ENCODE measurements at places on chromosomes 6 and 20.

- peak; percentile 6 for DNase-seq
These were observed 66.9 kb upstream of the MC3R start for GRCh38 chr20:56181583-56181982.

GRCh38 chr20:9573335-9574151, 59.2 kb downstream of the LAMP5 start:
- DNase-seq: no peak

GRCh38 chr6:18395177-18395855, 8.2 kb downstream of the RNF144B start:
- no peak for DNase-seq

- DNase-seq: no peak
These were observed 311.5 kb downstream of the PLCB1 start for GRCh38 chr20:8443464-8444072.

DNA sequence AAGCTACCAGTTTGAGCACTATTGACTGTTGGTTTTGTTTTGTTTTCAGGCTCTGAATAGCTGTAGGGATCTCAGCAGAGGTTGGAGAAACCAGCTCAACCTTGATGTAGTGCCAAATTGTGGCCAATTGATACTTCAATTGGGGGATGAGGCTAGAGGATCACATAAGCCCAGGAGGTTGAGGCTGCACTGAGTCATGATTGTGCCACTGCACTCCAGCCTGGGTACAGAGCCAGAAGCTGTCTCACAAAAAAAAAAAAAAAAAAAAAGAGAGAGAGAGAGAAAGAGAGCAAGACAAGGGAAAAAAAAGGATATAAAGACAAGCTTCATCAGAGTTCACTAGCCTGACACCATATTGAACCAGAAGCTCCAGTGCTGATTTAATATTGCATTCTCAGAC, 702.1 kb downstream of the FRK start:
- DNase-seq: no peak

- no peak for DNase-seq
These were observed 763.5 kb upstream of the MANEA start for GRCh38 chr6:94813806-94814205.

- no peak for DNase-seq
These were observed 274.9 kb downstream of the CDH26 start for GRCh38 chr20:60233018-60233630.

DNA sequence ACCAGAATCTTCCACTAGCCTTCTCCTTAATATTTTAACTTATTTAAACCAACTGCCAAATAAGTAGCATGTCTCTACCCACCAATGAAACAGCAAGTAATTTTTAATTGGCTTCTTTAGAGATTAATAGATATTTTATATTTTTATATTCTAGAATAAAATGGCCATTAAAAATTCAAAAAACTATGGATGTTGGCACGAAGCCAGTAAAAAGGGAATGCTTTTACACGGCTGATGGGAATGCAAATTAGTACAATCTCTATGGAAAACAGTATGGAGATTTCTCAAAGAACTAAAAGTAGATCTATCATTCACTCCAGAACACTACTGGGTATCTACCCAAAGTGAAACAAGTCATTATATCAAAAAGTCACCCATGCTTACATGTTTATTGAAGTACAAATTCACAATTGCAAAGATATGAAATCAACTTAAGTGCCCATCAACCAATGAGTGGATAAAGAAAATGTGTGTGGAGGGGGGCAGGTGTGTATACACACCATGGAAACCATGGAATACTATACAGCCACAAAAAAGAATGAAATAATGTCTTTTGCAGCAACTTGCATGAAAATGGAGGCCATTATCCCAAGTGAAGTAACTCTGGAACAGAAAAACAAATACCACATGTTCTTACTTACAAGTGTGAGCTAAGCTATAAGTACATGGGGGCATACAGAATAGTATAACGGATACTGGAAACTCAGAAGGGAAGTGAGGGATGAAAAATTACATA, 15.1 kb downstream of the SHPRH start:
- DNase-seq: no peak

DNA sequence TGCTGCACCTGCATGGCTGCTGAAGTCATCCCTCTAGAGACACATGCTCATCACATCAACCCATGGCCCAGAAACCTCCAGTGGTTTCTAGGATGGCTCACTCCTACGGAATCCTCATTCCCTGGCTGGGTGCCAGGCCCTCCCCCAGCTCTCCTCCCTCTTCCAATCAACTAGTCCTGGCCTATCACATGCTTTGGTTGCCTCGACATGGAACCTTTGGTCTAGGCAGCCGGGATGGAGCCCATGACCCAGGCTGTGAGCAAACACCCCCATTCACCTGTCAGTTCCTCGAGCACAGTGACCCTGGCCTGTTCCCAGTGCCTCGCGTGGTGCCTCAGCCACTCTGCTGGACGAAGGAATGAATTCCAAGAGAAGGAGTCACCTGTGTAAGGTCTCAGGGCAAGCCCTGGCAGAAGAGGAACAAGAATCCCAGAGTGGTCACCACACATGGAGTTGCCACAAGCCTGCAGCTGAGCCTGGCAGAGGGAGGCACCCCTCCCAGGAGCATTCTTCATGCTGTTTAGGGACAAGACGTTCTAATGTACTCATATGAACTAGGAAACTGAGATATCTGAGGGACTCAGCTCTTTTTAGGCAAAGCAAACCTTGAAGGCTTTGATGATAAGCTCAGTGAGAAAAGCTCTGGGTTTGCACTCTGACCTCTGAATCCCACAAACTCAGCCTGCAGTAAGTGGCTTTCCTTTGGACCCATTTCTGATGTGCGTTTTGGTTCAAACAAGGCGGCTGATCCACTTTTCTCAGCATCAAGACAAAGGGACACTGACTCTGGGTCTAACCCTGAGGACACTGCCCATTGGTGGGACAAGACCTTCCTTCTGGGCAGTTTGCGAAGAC, 40.2 kb downstream of the PPP1R3G start:
- DNase-seq: no peak

DNA sequence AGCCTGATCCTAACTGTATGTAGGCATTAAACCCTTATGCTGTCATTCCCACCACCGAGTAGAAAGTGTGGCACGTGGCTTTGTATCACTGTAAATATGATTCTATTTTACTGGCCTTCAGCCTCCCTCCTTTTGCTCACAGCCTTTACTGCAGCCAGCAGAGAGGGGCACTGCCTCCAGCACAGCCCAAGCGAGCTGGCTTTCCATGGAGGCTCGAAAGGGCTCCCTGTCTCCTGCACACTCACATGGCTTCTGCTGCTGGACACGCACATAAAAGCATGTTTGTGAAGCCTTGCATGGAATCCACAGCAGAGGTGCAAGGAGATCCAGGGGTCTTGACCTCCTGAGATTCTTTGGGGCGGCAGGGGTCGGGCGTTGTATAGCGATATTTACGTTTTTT, 51.3 kb downstream of the RNASET2 start:
- DNase-seq: no peak

DNA sequence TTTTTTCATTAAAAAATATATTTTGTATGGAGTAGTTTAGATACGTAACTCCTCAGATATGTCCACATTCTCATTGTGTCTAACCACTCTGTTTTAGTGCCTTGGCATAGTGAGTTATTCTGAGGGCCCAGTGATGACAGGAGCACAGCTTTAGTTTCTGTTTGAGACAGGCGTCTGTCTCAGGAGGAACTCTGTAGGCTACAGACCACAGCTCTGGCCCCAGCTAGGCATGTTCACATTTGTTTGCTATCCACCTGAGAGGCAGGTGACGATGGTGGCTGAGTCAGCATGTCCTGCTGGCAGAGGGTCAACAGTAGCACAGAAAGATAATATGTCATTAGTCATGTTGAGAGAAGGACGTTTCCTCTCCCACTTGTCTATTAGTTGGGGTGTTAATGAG, 16.3 kb downstream of the LRRC1 start:
- peak; percentile 48 for DNase-seq

- DNase-seq: peak; percentile 67
These were observed 270.9 kb upstream of the SULF2 start for GRCh38 chr20:48056218-48056617.

DNA sequence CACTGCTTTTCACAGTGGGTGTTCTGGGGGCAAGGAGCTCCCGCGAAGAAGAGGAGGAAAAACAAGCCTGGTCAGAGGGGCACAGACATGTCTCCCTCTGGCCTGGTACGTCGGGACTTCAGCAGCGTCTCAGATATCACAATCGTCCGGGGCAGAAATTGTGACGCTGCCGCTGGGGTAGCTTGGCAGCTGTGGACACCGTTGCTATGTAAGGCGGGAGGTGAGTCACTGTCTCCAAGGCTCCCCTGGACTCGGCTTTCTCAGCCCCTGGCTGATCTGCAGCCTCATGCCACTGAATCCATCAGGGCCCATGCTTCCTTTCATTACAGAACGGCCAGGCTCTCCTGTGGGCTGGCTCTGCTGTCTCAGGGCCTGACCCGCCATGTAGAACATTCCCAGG, 98.7 kb downstream of the SULF2 start:
- no peak for DNase-seq

GRCh38 chr20:51271931-51272330, 249.0 kb upstream of the KCNG1 start:
- no peak for DNase-seq
